ENCODE measurements at places on chromosomes 7 and 10.

DNA sequence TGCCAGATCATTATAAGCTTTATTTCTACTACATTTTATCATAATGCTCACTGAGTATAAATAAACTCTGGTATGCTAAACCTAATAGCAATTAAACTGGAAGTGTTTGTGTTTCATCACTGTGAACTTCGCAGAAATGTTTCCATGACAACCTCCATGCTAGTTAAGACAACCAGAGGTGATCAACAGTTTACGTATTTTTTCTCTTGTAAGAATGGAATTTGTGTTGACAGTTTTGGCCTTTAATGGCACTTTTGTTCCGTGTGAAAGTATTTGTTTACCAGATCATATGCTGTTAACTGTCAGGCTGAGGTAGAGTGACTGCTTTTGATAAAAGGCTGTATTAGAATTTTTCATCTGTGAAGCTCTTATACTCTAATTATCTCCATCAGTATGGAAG, 212.1 kb upstream of the PPP1R3A start:
- no peak for DNase-seq

DNA sequence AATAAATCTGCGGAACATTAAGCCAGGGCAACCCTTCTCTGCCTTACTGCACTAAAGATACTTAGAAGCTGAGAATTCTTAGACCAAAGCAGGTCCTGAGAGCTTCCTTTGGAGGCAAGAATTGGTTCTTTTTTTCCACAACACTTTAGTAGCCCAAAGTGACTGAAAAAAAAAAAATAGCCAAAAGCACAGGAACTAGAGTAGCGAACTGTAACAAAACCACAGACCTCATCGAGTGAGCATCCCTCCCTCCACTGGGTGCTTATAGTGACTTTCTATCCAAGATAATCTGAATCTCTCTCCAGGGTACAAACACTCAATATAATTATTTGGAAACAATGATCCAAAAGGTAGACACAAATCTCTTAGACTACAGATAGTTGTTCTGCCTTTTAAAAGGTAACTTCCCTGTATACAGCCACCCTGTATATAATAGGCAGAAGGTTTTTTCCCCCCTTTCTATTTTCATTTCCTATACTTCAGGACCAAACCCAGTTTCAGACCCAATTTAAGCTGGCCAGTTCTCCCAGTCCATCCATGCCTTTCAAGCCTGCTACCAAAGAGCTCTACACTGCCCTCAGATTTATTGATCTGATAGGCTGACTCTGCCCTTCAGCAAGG, 31.6 kb upstream of the KCNIP2 start:
- no peak for DNase-seq

DNA sequence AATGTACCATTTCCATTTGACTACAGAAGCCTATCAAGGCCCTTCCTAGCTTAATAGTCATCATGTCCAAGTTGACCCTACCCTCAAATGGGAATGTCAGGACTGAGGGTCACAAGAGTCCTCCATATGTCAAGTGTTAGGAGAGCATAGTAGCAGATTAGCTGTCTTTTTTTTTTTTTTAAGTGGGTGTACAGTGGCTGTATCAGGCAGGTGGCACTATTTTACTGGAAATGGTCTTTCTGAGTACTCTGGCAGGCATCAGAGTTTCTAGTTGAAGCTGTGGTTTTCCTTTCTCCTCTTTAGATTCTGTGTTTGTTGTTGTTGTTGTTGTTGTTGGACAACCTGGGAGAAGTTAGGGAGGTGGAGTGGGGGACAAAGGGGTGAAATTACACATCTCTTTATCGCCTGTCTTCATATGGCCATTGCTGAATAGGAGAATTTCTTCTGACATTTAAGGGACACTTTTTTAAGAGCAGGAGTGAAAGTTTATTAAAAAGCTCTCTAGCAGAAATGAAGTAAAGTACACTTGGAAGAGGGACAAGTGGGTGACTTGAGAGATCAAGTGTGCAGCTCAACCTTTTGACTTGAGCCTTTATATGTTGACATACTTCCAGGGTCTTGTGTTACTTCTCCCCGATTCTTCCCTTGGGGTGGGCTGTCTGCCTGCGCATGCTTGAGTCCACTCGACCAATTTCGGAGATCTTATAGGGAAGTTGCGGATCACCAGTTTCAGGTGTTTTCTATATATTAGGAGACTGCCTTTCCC, 104.1 kb upstream of the FOXP2 start:
- DNase-seq, result no peak

DNA sequence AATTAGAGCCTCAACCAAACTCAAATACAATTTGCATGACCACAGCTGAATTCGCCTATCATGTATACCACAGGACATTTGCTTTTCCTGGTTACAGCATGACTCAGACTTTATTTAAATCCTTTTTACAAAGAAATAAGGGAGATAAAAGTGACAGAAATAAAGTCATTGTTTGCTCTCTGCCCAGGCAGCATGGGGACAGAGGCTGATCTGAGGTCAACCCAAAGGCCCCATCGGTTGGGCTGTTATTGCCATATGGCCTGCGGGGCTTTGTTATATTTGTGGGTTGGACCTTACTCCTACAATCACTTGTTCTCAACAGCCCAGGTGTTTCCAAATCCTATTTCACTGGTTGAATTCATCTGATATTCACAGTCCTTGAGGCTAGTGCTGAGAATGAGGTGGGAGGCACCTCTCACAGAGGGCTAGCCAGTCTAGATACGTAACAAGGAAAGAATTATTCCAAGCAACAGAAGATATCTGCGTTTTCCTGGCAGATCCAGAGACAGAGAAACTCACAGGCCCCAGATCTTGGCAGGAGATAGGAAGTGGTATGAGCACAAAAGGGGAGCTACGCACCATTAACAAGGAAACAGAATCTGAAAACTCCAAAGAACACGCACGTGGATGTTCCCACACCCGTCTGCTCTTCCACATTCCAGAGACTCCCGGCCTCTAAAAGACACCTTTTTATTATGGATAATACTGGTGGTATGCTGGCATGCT, 117.3 kb downstream of the HIPK2 start:
- no peak for DNase-seq

GRCh38 chr10:124245806-124246440, 152.5 kb upstream of the CHST15 start:
- no peak for DNase-seq

- no peak for DNase-seq
Observed at GRCh38 chr7:97401398-97401797, 283.9 kb downstream of the SDHAF3 start.

- no peak for DNase-seq
Observed at GRCh38 chr10:4195213-4195612, 410.2 kb upstream of the KLF6 start.

GRCh38 chr7:125661-126060, 66.7 kb upstream of the FAM20C start:
- no peak for DNase-seq

- DNase-seq, result no peak
Observed at GRCh38 chr10:61470740-61471139, 17.6 kb upstream of the TMEM26 start.

GRCh38 chr7:50335230-50335794, 30.8 kb downstream of the IKZF1 start:
- DNase-seq, result no peak

- no peak for DNase-seq
Observed at GRCh38 chr10:72274213-72274729, 547 bp downstream of the DDIT4 start.

DNA sequence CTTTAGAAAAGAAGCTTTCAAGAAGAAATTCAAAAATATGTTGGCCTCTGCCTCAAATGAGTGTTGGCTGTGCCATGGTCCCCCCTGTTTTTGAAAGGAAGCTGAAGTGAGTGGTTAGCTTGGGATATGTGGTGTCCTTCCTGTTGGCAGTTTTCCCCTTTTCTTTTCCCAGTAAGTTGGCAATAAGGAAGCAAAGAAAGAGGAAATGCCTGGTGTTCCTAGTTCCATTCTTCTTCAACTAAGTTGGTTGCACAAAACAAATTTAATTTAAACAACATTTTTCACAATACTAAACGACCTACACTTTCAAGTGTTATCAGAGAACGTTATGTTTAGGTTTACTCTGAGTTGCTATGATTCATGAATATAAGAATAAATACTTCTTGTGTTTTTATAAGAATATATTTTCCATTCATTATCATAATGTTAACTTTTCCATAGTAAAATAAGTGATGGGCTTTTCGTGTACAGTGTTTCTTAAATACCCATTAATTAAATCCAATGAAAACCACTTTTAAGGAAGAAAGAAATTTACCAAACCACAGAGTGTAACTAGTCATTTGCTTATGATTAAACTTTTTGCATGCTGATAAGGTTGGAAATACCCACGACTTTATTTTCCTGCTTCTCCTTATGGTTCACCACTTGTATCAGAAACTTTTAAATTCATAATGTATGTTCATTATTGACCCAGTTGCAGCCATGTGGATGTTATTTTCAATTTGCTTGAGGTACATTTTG, 7.7 kb downstream of the HDAC9 start:
- no peak for DNase-seq

DNA sequence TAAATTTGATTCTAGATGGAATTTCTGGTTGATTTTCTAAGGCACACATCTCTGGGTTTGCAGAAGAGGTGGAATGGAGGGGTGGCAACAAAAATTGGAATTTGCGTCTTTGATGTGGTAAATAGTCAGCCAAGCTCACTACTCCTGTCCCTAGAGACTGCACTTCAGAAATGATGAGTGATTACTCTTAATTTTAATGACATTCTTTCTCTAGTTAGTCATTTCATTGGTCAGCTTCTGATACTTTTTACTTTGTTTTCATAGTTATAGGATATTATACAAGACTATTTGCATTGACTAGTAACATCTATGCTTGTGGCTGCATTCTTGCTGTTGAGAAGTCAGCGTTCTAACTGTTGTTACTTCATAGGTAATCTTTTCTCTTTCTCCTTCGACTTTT, 658.3 kb downstream of the SUGCT start:
- no peak for DNase-seq

GRCh38 chr10:78657163-78657861, 411.5 kb upstream of the ZMIZ1 start:
- DNase-seq, result peak; percentile 46

DNA sequence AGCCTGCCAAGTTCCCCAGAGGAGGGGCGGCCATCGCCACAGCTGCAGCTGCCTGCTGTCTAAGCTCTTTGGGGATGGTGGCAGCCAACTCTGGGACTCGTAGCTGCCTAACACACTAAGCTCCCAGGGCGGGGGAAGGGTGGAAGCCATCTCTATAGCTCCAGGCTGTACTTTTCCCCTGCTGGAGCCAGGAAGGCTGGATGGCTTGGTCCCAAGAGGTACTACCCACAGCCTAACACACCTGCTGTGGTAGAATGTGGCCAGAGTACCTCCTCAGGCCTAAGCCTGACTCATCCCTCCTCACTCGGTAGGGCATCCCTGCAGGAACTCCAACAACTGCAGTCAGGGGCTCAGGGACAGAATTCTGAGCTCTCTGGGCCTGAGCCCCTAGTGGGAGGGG, 151.7 kb upstream of the TAC1 start:
- no peak for DNase-seq

- DNase-seq, result no peak
Observed at GRCh38 chr10:96688789-96689188, 31.5 kb downstream of the PIK3AP1 start.

DNA sequence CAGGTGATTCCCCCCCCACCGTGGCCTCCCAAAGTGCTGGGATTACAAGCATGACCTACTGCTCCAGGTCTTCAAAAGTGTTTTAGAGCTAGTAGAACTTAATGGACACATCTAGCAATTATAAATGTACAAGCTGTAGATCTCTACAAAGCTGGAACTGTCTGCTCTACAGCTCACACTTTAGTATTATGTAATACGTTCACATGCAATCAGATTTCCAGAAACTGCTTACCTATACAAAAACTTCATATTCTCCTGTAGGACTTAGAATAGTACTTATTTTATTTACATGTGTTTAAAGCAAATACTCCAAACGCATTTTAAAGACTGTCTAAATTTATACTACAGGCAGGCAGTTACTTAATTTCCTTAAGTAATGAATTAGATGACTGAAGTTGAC, 39.2 kb upstream of the ASL start:
- DNase-seq, result no peak

GRCh38 chr7:65980478-65981250, 1.3 kb downstream of the GUSB start:
- DNase-seq, result peak; percentile 14

DNA sequence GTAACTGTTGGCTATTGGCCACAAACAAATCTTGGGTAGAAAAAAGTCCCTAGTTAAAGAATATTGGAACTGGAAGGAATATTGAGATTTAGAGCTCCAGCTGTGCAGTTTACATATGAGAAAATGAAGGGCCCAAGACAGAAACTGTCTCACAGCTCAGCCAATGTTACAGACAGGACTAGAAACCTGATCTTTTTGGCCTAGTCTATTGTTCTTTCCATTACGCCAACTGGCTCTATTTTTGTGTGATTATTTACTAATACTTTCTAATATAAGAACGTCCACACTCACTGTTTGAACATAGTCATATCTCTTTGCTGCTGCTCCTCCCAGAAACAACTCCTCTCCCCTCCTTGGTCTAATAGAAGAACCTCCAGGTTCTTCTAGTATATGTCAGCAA, 1.2 kb downstream of the WEE2 start:
- DNase-seq, result no peak

DNA sequence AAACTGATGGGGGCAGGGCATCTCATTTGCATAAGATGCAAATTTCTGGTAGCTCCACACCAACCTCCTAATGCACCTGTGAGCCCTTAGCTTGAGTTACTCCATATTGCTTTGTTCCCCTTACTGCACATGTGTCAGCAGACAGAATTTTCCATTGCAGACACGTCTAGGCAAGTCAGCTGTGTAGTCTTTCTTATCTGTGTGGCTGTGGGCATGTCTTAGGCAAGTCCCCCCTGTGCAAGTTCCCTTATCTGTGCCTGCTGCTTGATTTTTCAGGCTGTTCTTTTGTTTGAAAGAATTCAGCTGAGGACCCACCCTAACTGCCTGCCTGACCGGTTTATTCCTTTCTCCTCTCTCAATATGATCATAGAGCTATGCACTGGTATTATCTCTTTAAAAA, 28.5 kb upstream of the TRIM24 start:
- DNase-seq, result no peak

GRCh38 chr10:50326757-50327701, 75.7 kb upstream of the ASAH2 start:
- DNase-seq, result no peak

DNA sequence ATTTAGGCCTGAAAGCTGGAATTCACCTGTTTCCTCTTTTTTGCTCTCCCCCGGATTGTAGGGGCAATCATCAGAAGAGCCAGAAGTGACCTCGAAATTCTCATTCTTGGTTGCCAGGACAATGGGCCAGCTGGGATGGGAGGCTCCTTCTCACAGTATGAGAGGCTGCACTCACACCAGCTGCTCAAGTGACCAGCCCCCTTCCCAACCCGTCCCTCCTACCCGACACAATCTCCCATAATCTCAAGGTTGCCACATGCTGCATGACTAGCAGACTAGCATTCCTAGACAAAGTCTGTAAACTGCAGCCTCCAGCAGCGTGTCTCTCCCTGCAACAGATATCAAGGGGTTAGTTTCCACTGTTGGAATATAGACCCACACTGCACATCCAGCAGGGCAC, 110.3 kb downstream of the C1GALT1 start:
- DNase-seq, result no peak

GRCh38 chr10:19640566-19641263, 175.5 kb upstream of the PLXDC2 start:
- DNase-seq, result no peak
